ENCODE measurements at places on chromosomes 12 and 14. TPM values are rescaled to one million over a fixed set of nuclear protein-coding genes. Genes with fewer than 3 reads are reported as not detected.

The PRH2 gene
- not detected for total RNA-seq

The ENDOU gene
- total RNA-seq, result not detected

The SYT10 gene
- not detected for total RNA-seq

The ACSM4 gene
- total RNA-seq, result not detected

The LBHD2 gene
- total RNA-seq, result not detected

The FSCB gene
- total RNA-seq, result not detected

The PDZRN4 gene
- not detected for total RNA-seq

The ZFHX2 gene
- 1.2 TPM for total RNA-seq

The ACOT6 gene
- total RNA-seq, result not detected

The REM2 gene
- total RNA-seq, result 0.44 TPM

The TBC1D30 gene
- 1.5 TPM for total RNA-seq
